ENCODE measurements at places on chromosomes 5 and 9. TPM values are rescaled to one million over a fixed set of nuclear protein-coding genes. Genes with fewer than 3 reads are reported as not detected.

SPOCK1 gene
- total RNA-seq = 28.9 TPM

DNA sequence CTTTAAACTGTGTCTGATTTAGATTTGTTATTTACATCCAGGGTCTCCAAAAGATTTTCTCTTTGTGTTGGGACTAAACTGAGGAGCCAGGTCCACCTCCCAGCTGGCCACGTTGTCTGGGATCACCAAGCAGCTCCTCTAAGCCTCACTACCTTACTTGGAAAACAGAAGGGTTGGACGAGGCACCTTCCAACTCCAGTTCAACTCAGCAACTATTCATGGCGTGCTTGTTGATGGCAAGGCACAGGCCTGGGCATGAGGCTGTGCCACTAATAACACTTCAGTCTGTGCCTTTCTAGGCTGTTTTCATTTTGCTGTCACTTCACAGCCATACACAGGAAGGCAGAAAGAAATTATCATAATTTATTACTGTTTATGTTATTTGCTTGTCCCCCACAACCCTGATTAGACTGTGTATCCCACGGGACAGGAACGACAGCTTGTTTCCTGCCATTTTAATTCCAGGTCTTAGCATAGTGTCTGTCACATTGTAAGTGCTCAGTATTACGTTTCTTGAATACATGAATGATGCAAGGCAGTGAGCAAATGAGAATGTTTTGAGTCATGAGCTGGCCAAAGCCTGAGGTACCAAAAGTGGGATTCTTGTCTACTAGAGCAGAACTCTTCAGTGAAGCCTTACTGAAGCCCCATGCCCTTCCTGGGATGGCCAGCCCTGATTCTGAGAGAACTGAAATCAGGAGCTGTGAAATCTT lies 125.8 kb downstream of the GALNT10 start:
- DNase-seq = no peak

- DNase-seq = no peak
Measured at GRCh38 chr5:135546912-135547311, 11.1 kb upstream of the NEUROG1 start.

DMRTA1 gene
- total RNA-seq = 0.69 TPM

PPIC gene
- total RNA-seq = 42.7 TPM

All from heart left ventricle (tissue), 16 donors.